ENCODE measurements at places on chromosomes 6 and 20. TPM values are rescaled to one million over a fixed set of nuclear protein-coding genes. Genes with fewer than 3 reads are reported as not detected.

The CFB gene
- total RNA-seq: 476 TPM

- DNase-seq: no peak
These were observed 49.8 kb upstream of the ENPP5 start for GRCh38 chr6:46220352-46221221.

The CDSN gene
- total RNA-seq: 0.17 TPM

DNA sequence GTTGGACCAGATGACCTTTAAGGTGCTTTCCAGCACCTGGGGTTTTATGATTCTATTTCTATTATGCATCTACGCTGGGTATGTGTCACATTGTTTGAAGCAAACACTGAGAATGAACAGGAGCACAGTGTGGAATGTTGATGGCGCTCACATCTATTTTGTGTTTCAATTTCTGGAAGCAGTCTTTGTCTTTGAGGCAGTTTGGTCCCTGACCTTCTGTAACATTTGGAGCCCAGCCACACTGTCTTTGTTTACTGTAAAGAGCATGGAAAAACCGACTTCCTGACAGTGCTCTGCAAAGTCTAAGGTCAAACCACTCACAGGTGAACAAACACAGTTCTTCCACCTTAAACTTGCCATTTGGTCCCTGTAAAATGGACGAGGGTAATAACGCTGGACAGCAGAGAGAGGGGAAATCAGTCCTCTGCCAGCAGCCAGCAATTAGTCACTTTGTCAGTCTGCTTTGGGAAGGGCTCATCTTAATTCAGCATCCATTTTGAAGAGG is 155.5 kb downstream of the PRL start:
- DNase-seq: peak; percentile 44

GRCh38 chr6:56849896-56850295 is 105.0 kb upstream of the BEND6 start:
- no peak for DNase-seq

DNA sequence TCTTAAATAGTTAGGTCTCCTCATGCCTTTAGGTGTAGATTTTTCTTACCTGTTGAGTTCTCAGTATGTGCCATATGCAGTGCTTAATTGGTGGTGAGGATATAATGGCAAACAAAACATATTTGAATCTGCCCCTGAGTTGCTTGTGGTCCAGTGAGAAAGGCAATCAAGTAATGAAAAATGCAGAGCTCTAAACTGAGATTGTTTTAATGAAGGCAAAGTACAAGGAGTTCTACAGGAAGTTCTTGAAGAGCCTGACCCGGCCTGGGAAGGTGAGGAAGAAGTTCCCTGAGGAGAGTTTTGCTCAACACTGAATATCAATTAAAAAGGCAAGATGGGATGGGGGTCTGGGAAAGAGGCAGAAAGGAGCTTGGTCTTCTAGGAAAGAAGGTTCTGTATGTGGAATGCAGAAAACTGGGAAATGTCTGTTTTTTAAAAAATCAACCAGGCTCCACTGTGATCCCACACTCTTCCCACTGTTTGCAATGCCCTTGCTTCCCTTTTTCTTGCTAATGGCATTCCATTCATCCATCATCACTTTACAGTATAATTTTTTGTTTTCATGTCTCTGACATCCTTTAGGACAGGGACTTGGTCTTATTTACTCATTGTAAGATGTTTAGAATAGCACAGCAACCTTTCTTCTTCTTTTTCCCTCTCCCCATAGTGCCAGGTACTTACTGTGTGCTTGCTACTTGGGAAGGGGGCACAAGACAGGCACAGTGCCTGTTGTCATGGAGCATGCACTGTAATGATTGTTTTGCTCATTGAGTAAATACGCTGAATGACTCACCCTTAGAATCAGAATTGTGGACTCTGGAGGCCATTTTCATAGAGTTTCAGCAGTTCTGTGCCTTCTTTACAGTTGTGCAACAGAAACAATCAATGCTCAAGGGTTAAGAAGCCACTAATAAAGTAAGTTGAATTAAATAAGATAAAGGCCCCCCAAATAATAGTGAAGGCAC is 64.3 kb downstream of the ANKS1A start:
- no peak for DNase-seq

The LY86 gene
- 7.0 TPM for total RNA-seq

The SLC32A1 gene
- not detected for total RNA-seq

DNA sequence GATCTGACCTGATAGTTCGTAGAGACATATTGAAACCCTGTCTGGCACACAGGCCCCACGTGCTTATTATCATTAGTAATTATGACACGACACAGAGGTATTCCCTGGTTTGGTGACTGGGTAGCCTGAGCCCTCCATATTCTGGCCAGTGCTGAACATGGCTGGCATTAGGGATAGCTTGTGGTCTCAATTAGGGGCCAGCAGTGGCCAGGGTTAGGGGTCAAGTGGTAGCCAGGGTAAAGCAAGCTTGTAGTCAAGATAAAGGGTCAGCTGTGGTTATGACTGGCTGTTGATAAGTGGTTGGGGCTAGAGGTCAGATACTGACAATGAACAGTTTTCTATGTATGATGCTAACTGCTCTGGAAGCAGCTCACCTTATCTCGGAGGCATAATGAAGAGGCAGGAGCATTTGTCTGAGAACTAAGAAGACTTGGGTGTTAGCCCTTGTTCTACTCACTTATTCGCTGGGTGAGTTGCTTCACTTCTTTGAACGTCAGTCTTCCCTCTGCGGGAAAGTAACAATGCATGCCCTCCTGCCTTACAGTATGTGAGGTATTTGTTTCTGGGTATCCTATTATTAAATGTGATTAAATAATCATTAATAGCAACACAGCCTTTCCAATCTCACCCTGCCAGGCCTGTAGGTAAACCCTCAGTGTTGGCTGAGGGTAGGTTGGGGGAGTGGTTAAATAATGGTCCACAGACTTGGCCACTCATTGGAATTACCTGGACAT is 66.7 kb downstream of the VEGFA start:
- no peak for DNase-seq

The PRR18 gene
- not detected for total RNA-seq

The SRSF12 gene
- total RNA-seq: 2.2 TPM

The EFCAB8 gene
- 0.20 TPM for total RNA-seq

GRCh38 chr6:10309457-10310329 is 105.2 kb downstream of the TFAP2A start:
- no peak for DNase-seq

All from mucosa of gallbladder (tissue), 1 donor.